ENCODE measurements at places on chromosomes 1 and 21. TPM values are rescaled to one million over a fixed set of nuclear protein-coding genes. Genes with fewer than 3 reads are reported as not detected.
A peak's percentile ranks its signal among the peaks of the same experiment; 100 is the strongest.

DNA sequence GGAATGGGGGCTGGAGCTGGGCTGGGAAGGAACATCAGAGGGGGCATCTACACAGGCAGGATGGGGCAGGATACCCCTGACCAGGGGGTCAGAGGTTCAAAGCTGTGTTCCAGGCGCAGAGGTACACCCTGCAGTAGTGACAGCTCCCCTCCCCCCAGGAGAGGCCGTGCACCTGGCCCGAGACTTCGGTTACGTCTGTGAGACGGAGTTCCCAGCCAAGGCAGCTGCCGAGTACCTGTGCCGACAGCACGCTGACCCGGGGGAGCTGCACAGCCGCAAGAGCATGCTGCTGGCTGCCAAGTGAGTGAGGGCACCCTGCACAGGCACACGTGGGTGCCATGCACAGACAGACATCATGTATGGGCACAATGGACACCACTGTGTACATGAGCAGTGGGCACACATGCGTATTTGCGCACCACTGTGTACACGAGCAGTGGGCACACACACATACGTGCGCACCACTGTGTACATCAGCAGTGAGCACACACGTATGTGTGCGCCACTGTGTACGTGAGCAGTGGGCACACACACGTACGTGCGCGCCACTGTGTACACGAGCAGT lies 17.4 kb downstream of the TFAP2E start:
- no peak overlapping the region for H3K4me3 ChIP-seq
- H3K36me3 ChIP-seq, result peaks cover 4% of the 10 kb centered on the region
- H3K27ac ChIP-seq, result no peak overlapping the region
- H3K27me3 ChIP-seq, result no peaks in the 10 kb centered on the region

DNA sequence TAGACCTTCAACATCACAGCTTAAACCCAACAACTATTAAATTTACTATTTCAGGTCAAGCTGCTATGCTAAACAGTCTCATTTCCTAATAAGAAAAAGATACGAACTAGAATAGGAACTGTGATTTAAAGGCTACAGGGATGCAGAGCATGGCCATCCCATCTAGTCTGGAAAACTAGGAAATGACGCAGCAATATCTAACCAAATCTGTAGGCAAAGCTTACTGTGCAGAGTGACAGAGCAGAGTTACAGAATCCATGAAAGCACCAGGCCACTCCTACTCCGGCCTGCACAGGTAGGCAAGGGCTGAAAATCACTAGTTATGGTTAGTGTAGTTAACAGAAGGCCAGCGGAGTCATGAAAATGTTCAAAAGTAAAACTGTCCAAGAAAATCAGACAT lies 2.1 kb downstream of the HLCS start:
- H3K27ac ChIP-seq, result no peak overlapping the region
- H3K27me3 ChIP-seq, result no peaks in the 10 kb centered on the region
- peaks cover 26% of the 10 kb centered on the region for H3K36me3 ChIP-seq
- peak overlapping the region; percentile 82 for H3K4me3 ChIP-seq
- H3K4me1 ChIP-seq, result peaks cover 14% of the 10 kb centered on the region

The AGT gene
- 27.5 TPM for total RNA-seq

- H3K27me3 ChIP-seq, result no peaks in the 10 kb centered on the region
- DNase-seq, result no peak
- H3K27ac ChIP-seq, result no peak overlapping the region
- no peaks in the 10 kb centered on the region for H3K36me3 ChIP-seq
These were observed 1.1 kb downstream of the HOOK1 start for GRCh38 chr1:59815892-59816291.

The WDR26 gene
- total RNA-seq, result 84.9 TPM

The CHAF1B gene
- total RNA-seq, result 16.0 TPM
